ENCODE measurements at places on chromosomes 16 and 17.

DNA sequence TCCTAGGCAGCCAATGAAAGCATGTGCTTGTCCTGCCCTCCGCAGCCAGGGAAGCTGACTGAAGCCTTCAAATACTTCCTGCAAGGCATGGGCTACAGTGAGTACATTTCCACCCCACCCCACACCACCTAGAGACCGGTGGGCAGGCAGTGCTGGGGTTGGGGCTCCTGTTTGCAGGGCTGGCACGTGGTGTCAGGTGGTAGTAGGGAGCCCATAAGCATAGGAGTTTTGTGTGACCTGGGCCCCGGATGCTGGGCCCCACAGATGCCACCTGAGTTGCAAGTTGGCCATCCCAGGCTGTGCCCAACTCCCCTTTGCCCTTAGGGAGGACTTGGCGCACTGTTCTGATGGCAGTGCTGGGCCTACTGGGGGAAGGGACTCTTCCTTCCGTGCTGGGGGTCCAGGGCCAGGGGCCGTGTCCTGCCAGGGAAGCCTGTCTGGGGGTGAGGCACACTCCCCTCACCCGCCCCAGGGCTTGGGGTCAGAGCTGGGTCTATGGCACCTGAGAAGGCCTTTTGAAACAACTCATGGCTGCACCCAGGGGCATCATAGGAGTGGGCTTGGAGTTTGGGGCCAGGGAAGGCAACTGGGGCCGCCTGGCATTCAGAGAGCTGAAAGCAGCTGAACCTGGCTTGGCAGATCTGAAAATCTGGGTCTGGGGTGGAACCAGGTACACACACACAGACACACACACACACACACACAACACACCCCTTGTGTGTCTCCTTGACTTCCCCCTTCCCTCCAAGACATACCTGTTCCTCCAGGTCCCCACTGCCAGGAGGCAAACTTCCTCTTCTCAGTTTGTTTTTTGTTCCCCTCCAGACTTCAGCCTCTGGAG, 5.8 kb upstream of the SETD6 start:
- no peak for DNase-seq

DNA sequence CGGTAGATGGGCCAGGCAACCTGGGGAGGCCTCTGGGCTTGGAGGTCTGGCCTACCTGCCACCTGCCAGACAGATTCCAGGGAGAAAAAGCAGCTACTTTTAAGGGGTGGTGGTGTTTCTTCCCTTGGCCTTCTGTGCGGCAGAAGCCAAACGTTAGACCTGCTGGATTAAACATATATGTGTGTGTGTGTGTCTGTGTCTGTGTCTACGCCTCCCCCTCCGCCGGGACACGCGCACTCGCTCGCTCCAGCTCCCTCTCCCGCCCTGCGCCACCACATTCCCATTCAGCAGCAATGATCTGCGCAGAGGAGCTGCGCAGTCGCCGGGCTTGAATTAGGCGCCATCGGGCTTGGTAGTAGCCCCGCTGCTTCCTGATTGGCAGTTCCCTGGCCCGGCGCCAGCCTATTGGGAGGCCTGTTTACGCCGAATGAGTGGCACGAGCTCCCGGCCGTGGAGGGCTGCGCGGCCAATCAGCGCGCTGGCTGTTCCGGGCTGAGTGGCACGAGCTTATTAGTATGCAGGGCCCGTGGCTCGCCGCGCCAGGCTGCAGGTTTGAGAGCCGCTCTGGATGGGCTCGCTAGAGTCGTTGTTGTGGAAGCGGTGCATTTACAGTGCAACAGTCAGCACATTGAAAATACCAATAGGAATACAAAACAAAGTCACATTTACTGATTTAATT, at the start of gene BAHCC1:
TSS of gene BAHCC1 (plus strand) at position 537 of the 679 bp plus-strand sequence. CDS start 4,283 bp downstream, outside the sequence.
- DNase-seq = peak; percentile 68

DNA sequence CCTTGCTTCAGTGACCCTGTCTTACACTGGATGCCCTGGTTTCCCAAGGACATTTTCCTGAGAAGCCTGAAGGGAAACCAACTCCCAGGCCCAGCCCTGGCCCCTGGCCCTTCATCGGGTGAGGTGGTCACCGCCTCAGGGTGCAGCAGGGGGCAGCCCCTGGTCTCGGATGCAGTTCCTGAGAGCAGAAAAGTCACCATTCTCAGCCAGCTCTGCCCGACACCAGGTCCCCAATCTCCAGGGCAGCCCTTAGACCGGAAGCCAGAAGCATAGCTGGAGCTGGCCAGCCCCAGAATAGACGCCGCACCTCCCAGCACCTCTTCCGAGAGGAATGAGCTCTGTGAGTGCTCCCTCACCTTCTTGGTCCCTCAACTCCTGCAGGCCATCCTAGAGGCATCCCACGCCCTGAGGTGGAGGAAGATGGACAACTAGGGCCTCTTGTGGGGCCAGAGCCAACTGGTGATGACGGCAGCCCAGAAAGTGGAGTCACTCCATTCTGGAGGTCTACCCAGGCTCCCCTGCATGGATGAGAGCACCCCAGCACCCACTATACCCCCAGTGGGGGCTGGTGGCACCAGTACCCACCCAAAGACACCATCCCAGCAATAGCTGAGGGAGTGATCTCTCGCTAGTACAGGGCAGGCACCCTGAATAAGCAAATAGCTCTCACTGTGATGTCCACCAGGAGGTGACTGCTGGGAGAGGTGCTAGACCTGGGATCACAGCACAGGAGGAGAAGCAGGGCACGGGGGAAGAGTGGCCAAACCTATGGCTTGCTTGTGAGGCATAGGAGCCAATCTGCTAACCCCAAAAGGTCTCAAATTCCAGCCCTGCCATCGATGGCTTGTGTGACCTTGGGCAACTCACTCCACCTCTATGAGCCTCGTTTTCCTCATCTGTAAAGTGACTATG, 56.2 kb downstream of the TK2 start:
- no peak for DNase-seq

DNA sequence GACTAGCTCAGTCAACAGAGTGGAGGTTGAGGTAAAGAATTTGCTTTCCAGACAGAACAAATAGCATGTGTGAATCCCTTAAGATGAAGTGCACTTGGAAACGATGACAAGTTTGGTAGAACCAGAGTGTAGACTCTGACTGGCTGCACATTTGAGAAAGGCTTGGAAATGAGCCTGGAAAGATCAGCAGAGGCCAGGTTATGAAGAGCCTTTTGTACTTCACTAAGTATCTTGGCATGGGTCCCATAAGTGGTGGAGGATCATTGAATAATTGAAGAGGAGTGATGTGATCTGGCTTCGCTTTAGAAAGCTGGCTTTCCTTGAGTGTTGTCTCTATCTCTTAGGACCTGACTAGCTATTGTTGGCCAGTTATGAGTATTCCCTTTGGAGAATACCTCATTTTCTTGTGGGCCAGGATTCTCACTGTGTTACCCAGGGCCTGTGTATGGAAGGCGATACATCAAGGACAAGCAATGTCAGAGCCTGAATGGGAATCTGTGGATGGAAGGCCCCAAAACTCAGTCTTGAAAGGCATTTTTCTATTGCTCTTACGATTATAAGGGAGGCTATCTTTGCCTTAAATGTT, 329.8 kb downstream of the UTP18 start:
- no peak for DNase-seq

GRCh38 chr16:67661101-67661761, 471 bp downstream of the PARD6A start:
- DNase-seq = no peak

DNA sequence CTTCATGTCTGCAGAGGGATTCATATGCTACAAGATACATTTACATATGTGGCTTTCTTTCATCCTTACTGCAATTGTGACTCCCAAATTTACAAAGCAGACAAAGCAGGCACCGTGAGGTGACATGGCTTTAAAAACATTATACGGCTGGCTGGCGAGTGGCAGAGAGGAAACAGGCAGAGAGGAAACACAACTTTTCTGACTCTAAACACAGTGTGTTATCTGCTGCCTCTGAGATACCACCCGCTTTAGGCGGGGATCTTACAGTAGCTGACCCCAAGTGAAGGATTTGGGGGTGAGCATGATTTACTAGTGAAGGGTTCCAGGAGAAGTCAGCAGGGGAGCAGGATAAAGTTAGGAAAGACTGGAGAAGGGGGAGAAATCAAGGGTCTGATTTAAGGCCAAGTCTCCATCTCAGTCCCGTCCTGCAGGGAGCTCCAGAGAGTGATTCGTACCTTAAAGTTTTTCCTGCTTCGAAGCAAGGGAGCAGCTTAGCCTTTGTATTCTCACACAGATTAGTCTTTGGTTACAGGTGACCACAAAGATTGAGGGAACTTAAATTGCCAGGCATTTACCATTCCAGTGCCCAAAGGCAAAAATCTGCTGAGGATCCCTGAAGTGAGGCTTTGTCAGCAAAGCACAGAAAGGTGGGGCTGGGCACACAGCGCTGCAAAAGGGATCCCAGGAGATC, 355.0 kb downstream of the GRIN2A start:
- no peak for DNase-seq

DNA sequence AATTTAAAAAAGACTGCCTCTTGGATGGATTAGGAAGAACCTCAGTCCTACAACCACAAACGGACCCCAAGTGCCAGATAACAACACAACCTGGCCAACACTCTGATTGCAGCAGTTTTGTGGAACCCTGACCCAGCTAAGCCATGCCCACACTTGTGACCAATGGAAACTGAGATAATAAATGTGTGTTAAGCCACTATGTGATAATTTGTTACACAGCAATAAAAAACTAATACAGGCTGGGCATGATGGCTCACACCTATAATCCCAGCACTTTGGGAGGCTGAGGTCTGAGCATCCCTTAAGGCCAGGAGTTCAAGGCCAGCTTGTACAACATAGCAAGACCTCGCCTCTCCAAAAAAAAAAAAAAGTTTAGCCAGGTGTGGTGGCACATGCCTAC, 127.5 kb downstream of the BRIP1 start:
- DNase-seq = no peak

- no peak for DNase-seq
These were observed 16.1 kb upstream of the UBTF start for GRCh38 chr17:44235583-44235936.

DNA sequence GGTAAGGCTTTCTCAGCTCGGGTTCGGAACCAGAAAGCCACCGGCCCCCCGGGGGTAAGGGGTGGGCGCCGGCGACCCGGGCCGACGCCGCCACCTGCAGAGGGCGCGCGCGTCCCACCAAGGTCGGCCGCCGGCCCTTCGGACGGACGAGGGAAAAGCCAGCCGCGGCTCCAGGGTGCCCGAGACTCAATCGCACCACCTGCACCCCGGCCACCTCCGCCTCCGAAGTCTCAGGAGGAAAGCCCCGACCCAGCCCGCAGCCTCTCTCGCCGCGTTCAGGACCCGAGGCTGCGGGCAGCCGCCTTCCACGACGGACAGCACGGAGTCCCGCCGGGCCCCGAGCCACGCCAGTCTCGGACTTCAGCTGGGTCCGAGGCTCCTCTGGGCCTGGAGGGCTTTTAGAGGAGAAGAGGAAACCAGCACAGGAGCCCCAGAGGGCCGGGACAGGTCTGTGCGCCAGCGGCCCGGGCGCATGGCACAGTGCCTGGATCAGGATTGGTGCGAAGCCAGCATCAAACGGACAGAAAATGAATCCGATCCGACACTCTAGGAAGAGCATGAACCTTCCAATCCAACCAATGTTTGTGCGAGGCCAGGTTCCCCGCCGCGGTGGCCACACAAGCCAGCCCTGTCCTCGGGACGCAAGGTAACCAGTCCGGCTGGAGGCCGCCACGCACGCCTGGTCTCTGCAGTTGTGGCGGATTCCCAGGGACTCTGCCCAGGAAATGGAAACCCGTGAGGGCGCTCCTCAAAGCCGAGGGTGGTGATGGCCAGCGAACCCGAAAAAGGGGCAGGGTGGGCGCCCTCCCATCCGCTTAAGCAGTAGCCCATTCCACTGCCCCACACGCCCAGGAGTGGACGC, 6.7 kb downstream of the CBX8 start:
- no peak for DNase-seq

DNA sequence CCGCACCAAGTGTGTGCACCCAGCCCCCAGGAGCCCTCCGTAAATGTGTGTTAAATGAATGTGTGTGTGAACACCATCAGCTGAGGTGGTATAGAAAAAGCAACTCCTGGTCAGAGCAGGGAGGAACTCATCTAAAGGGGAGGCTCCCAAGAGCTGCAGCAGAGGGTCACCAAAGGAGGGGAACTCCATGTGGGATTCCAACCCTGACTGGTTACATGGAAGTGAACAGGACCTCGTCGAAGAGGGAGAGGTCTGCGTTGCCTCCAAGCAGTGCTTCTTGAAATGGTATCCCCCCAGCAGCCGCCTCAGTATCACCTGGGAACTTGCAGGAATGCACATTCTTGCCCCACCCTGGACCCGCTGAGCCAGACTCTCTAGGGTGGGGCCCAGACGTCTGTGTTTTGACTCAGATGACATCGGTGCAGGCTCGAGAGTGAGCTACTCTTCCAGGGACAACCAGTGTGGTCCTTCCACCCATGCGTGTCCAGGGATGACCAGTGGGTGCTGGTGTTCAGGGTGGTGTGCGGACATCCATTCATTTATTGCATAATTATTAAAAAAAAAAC, 30.8 kb downstream of the ADCY9 start:
- no peak for DNase-seq

DNA sequence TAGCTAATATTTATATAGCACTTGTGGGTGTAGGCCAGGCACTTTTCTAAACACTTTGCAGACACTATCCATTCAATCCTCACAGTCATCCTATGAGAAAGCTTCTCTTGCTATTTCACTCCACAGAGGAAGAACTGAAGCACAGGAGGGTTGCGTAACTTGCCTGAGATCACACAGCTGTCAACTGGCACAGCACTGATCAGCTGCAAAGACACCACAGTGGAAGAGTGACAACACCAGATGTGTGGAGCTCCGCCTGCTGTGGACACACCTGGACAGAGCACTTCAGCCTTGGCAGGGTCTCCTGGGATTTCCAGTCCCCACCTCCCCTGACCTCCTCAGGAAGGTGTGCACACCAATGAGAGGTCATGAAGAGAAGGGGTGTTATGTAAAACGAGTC, 13.3 kb upstream of the CNEP1R1 start:
- no peak for DNase-seq

GRCh38 chr17:72511242-72511641, 390.4 kb downstream of the SOX9 start:
- DNase-seq = no peak

DNA sequence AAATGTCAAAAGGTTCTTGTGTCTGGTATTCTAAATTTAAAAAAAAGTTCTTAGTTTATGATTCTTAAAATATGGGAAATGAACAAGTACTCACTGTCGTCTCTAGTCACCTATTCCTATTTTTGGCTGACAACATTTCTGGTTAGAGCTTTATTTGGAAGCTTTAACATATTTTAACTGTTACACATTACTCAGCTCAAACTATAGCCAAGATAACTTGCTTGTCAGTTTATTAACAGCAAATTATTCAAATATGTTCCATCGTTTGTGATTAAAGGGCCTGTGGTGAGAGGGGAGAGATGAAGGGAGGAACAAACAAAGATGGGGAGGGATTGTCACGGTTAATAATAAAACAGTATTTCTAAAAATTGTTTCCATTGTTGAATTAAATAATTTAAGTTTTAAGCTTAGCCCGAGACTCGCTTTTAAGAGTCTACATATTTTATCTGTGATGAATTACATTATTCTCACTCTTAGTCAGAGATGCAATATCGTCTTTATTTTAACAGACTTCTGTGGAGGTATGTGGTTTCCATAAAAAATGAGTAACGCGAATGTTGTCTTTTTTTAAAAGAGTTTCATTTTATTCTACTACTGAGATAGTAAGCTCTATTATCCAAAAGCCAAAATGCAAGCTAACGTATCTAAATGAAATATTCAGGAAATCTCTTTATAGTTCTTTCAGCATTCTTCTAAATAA, 321.9 kb upstream of the PMFBP1 start:
- DNase-seq = no peak

Measured in hematopoietic multipotent progenitor cell treated with erythropoietin and hydrocortisone succinate and interleukin-3 and kit ligand, for 15 days (in vitro differentiated cells).